ENCODE measurements at places on chromosomes 11 and 22.
A peak's percentile ranks its signal among the peaks of the same experiment; 100 is the strongest.

- no peak overlapping the region for H3K27ac ChIP-seq
- H3K4me3 ChIP-seq: no peak overlapping the region
- no peaks in the 10 kb centered on the region for H3K27me3 ChIP-seq
- no peaks in the 10 kb centered on the region for H3K4me1 ChIP-seq
Observed at GRCh38 chr11:86663761-86664160, 8.7 kb downstream of the ME3 start.

DNA sequence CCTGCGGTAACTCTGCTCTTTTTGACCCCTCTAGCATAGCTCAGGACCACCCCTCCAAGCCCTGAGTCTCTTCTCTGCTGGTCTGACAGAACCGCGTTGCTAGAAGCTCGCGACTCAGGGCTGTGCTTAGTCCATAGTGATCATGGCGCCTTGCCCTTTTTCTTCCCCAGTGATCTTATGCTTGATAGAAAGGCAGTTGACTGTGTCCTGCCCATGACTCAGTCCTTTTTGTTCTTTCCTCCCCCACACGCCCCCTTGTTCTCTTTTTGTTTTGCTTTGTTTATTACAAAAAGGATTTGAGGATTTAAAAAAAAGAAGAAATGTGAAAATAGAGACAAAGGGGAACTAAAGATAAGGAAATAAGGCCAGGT is 17.5 kb downstream of the IL17RA start:
- no peak overlapping the region for H3K27ac ChIP-seq
- H3K4me1 ChIP-seq: no peaks in the 10 kb centered on the region
- no peak for DNase-seq
- peaks cover 70% of the 10 kb centered on the region for H3K36me3 ChIP-seq
- no peaks in the 10 kb centered on the region for H3K27me3 ChIP-seq

DNA sequence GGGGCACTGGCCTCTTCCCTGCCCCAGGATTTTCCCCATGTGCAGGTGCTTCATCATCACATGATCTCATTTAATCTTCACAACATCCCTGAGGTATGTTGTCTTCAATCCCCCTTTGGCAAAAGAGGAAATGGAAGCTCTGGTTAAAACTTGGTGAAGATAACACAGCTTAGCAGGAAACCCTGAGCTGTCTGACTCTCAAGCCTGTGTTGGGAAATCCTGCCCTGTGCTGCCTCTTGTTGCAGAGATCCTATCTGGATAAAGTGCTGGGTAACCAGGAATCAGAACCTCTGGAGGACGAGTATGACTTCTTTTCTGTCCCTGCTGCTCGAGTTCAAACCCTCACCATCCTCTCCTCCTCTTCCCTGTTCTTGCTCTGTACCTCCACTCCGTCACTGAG is 13.1 kb upstream of the E2F8 start:
- no peak for DNase-seq
- no peaks in the 10 kb centered on the region for H3K27me3 ChIP-seq
- no peaks in the 10 kb centered on the region for H3K36me3 ChIP-seq

DNA sequence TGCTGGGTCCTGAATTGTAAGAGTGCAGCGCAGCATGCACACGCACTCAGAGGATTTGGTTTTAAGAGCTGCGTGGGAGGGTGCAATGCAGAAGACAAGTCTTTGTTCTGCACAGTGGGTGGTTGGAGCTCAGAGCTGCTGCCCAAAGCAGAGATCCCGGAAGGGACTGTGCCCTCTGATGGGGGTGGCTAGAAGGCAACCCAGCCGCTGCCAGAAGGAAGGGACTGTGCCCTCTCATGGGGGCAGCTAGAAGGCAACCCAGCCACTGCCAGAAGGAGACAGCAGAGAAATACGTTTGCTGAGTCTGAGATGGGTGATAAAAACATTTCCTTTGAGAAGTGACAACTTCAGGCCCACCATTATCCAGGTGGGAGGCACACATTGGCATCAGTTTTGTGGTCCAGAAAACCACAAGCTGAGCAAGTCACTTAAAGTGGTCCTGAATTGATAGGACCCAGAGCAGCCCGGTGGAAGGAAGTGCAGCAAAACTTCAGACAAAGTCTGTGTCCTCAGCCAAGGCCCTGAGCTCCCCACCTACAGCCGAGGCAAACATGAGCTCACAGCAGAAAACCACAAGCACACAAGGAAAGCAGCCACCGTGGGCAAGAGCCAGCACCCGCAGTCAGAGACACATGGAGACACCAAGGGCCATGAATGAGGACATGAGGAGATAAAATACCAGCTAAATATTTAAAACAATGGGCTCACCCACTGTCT is 4.3 kb downstream of the KRTAP5-6 start:
- H3K27ac ChIP-seq: no peak overlapping the region
- no peaks in the 10 kb centered on the region for H3K27me3 ChIP-seq

- no peak overlapping the region for H3K4me3 ChIP-seq
Observed at GRCh38 chr22:48836673-48837340, 990.9 kb downstream of the BRD1 start.

GRCh38 chr22:27032091-27032761 is 374.8 kb downstream of the MIAT start:
- H3K4me3 ChIP-seq: peak overlapping the region; percentile 50
- H3K27ac ChIP-seq: peak overlapping the region; percentile 84
- no peaks in the 10 kb centered on the region for H3K27me3 ChIP-seq
- H3K36me3 ChIP-seq: no peaks in the 10 kb centered on the region
- DNase-seq: peak; percentile 11
- peaks cover 29% of the 10 kb centered on the region for H3K4me1 ChIP-seq

DNA sequence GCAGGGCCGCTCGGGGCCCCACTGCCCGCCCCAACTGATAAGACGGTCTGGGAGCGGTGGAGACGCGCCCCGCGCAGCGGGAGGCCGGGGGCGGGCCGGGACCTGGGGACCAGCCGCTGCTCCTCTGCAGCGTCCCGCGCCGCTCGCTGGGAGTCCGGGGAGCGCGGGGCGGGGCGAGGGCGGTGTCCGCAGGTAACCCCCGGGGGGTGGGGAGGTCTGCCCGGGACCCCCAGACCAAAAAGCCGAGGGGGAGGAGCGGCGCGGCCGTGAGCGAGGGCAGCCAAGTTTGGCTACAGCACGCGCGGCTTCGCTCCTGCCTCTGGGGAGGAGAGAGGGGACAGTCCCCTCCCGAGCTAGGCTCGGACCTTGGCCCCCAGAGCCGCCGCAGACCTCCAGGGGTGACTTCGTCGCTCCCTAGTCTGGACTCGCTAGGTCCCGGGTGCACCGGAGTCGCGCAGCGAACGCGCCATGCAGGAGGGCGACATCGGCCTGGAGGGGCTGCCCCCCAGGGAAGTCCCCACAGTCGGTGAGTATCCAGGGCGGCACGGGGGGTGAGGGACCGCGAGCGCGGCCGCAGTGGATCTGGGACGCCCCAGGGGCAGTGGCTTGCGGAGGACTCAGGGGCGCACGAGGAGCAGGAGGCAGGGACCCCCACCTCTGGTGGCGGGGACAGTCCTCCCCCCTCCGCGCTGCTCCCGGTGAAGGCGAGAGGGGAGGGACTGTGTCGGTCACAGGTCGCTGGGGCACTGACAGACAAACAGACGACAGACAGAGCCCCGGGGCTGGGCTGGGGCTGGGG is 92.3 kb upstream of the ANO1 start:
- H3K4me1 ChIP-seq: peaks cover 28% of the 10 kb centered on the region
- H3K4me3 ChIP-seq: peak overlapping the region; percentile 75
- DNase-seq: no peak
- peak overlapping the region; percentile 92 for H3K27ac ChIP-seq
- no peaks in the 10 kb centered on the region for H3K27me3 ChIP-seq

- DNase-seq: no peak
- no peak overlapping the region for H3K4me3 ChIP-seq
- no peak overlapping the region for H3K27ac ChIP-seq
- no peaks in the 10 kb centered on the region for H3K4me1 ChIP-seq
- H3K36me3 ChIP-seq: no peaks in the 10 kb centered on the region
- H3K27me3 ChIP-seq: no peaks in the 10 kb centered on the region
Observed at GRCh38 chr11:79060081-79060953, 380.5 kb downstream of the TENM4 start.

GRCh38 chr11:70326365-70326811 is 55.9 kb downstream of the PPFIA1 start:
- peaks cover 15% of the 10 kb centered on the region for H3K36me3 ChIP-seq
- H3K4me3 ChIP-seq: peak overlapping the region; percentile 9
- no peaks in the 10 kb centered on the region for H3K27me3 ChIP-seq

GRCh38 chr11:32434356-32435151 is 785 bp downstream of the WT1 start:
- peaks cover 31% of the 10 kb centered on the region for H3K4me1 ChIP-seq
- H3K36me3 ChIP-seq: no peaks in the 10 kb centered on the region
- H3K27me3 ChIP-seq: peaks cover 11% of the 10 kb centered on the region
- no peak overlapping the region for H3K27ac ChIP-seq

GRCh38 chr11:12842933-12843636 is 166.0 kb upstream of the RASSF10 start:
- no peaks in the 10 kb centered on the region for H3K27me3 ChIP-seq
- peaks cover 19% of the 10 kb centered on the region for H3K4me1 ChIP-seq
- H3K36me3 ChIP-seq: no peaks in the 10 kb centered on the region
- no peak overlapping the region for H3K4me3 ChIP-seq

DNA sequence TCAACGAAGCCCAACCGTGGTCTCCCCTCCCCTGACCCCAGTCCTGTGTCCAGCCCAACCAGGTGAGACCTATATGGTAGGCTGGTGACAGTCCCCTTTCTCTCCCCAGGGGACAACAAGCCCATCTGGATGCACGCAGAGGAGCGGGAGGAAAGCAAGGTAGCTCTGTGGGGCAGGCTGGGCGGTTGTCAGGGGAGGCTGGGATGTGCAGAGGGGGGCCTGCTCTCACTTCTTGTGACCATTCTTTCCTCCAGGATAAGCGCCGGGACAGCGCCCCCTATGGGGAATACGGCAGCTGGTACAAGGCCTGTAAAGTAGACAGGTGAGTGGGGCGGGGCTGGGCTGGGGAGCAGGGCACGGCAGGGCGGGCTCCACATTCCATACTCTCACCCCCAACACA is 3.5 kb upstream of the RAB1B start:
- H3K27ac ChIP-seq: no peak overlapping the region
- no peaks in the 10 kb centered on the region for H3K27me3 ChIP-seq
- peaks cover 26% of the 10 kb centered on the region for H3K36me3 ChIP-seq

DNA sequence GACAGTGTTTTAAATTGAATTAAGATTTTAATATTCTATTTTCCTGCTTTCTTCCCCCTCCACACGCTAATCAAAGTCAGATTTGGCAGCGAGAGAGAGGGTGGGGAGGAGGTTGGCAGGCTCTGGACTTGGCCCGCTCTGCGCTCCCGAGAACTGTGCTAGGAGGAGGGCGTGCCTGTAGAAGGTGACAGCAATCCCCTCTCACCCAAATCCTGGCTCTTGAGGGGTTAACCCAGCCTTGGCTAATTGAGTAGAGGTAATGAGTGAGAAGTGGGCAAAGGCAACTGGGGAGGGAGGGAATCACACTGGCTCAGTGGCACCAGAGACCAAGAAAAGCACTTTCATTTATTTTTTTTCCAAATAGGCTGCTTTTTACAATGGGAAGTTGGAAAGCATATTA is 42.2 kb downstream of the BUD13 start:
- no peaks in the 10 kb centered on the region for H3K36me3 ChIP-seq
- H3K27ac ChIP-seq: no peak overlapping the region
- no peak overlapping the region for H3K4me3 ChIP-seq
- no peaks in the 10 kb centered on the region for H3K27me3 ChIP-seq
- H3K4me1 ChIP-seq: no peaks in the 10 kb centered on the region

- H3K27me3 ChIP-seq: no peaks in the 10 kb centered on the region
- H3K4me3 ChIP-seq: no peak overlapping the region
- H3K36me3 ChIP-seq: no peaks in the 10 kb centered on the region
- no peak for DNase-seq
- H3K4me1 ChIP-seq: no peaks in the 10 kb centered on the region
Observed at GRCh38 chr11:113269096-113269495, 45.3 kb upstream of the TTC12 start.

DNA sequence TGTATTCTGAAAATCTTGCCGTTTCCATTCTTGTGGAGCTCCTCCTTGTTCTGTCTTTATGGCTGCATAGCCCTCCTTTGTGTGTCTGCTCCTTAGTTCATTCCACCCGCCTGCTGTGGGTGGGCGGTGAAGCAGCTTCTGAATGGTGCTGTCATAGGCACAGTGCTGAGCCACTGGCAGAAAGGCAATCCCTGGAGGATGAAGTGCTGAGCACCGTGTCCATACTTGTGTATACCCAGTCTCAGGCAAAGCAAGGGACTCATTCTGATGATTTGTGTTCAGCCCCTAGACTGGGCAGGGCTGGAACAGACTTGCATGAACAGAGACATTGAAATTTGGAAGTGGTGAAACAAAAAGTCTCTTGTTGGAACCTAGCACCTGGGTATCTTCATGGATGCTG is 134.9 kb downstream of the MYO18B start:
- no peak overlapping the region for H3K4me3 ChIP-seq
- H3K36me3 ChIP-seq: peaks cover 25% of the 10 kb centered on the region
- DNase-seq: no peak
- H3K27ac ChIP-seq: no peak overlapping the region
- no peaks in the 10 kb centered on the region for H3K27me3 ChIP-seq

DNA sequence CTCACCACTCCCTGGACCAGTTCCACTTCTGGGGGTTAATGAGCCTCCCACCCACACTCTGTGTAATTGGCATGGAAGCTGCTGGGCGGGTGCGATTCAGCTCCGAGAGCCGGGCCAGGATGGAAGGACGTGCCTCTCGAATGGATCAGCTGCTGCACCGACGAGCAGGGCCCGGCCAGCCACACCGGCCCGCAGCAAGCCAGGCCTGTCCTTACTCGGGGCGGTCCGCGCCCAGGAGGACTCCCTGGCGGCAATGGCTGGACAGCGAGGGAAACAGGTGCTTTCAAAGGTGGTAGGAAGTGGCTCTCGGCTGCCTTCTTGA is 4.3 kb upstream of the SHISAL1 start:
- no peak overlapping the region for H3K27ac ChIP-seq
- no peak for DNase-seq
- H3K4me1 ChIP-seq: no peaks in the 10 kb centered on the region
- H3K4me3 ChIP-seq: no peak overlapping the region
- H3K36me3 ChIP-seq: no peaks in the 10 kb centered on the region
- no peaks in the 10 kb centered on the region for H3K27me3 ChIP-seq

DNA sequence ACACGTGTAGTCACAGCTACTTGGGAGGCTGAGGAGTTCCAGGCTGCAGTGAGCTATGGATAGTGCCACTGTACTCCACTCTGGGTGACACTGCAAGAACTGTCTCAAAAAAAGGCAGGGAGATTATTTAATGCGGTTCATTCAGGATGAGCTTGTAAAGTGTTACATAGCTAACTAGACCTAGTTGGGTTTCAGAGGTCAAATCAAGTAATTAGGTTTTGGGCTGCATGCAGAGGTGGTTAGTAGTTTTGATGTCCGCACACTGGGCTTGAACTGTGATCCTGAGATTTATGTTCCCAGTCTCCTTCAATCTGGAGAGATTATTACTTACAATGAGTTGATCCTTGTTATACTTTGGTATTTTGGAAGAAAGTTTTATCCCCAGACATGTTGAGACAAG is 2.1 kb upstream of the RBM4 start:
- H3K36me3 ChIP-seq: peaks cover 3% of the 10 kb centered on the region
- H3K27ac ChIP-seq: no peak overlapping the region
- peaks cover 37% of the 10 kb centered on the region for H3K4me1 ChIP-seq
- no peaks in the 10 kb centered on the region for H3K27me3 ChIP-seq

DNA sequence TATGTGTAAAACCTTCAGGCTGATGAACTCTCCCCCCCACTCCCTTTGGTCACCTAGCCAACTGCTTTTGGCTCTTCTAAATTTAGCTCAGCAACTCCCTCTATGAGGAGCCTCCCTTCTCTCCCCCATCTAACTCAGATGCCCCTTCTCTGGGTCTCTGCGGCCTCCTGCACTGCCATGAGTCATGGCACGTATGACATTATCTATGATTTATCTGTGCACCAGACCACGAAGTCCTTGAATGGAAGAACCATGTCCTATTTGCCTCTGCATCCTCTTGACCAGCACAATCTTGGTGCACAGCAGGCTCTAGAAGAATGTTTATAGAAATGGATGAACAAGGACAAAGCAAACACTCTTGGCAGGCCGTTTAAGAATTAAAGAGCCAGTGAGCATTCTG is 46.0 kb downstream of the RPL27A start:
- no peaks in the 10 kb centered on the region for H3K27me3 ChIP-seq
- peaks cover 5% of the 10 kb centered on the region for H3K36me3 ChIP-seq
- no peak overlapping the region for H3K4me3 ChIP-seq
- peaks cover 66% of the 10 kb centered on the region for H3K4me1 ChIP-seq
